ENCODE measurements at places on chromosomes 4 and X.

DNA sequence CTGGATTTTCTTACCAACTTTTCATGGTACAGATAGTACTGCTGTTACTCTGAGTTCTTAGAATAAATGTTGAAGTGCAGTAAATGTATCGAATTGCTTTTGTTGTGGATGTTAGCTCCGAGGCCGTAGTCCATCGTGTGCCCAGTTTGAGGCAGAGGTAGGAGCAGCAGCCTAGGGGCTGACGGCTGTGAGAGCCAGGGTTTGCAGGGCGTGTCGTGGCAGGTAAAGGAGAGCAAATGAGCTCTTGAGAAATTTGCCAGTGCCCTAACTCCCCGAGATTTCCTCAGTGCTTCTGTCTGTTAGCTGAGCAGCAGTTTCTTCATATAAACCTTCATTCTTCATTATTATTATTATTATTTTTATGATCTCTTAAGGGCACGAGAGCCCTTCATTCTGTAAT is 21.6 kb downstream of the PRIMPOL start:
- DNase-seq = no peak

DNA sequence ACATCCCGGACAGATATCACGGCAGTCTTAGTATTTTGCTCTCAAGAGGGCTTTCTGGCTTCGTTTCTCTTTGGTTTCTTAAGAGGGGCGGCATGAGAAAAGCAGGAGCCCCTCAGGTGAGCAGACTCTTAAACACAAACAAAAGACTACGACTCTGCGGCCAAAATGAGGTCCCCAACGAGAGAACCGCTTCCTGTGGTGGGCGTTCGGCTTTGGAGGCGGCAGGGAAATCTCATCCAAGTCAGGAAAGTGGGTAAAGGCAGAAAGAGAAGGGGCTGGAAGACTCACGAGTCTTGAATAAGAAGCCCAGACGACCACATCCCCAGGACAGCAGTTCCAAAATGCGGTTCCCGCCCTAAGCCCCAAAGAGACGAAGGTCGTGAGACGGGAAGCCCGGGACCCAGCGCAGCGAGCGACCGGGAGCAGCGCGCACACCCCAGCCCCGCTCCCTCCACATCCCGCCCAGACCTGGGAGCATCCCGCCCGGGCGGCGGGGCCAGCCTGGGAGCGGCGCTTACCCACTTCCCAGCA is 409 bp downstream of the UGDH start:
- no peak for DNase-seq

DNA sequence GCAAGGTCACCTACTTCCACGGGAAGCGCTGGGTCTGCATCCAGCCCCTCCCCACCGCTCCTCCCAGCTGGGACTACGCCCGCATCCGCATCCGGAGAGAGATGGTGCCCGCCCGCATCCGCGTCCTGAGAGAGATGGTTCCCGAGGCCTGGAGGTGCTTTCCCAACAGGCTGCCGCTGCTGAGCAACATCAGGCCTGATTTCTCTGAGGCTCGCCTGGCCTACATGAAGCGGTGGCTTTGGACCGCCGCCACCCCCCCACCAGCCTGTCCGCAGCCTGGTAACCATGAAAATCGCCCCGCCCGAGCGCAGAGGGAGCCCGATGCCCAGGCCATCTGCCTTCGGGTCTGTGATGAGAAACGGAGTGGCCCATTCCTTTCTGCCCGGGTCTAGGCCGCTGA is 18.1 kb downstream of the CLTRN start:
- DNase-seq = no peak

DNA sequence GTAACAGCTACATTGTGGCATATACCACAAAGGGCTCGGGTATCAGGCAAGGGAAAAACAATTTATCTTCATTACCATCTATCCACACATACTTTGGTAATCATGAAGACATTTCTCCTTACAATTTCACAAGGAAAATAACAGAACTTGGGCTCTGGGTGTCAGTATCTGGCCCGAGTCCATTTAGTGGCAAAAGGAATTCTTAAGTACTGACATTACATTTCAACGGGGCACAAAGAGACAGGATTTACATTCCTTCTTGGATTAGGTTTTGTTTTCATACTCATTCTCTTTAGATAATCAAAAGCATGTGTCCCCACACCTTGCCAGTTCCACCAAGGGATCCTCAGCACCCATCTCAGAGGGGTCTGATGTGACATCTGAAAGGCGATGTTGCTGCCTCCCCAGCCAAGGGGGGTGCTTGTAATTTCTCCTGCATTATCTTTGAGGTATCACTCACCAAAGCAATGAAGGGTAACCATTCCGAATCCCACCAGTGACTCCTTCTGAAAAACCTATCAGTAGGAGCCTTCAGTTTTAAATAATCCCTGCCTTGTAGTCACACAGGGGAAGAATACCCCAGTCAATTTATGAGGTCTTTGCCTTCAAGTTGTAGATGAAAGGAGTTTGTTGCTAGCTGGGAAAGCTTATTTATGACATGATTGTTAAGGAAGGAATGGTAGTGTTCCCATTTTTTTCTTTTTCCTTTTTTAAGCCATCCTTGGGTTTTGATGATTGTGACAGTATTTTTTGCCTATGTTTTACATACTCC is 118.6 kb downstream of the PALLD start:
- DNase-seq = no peak

GRCh38 chr4:143728166-143728565 is 27.7 kb upstream of the FREM3 start:
- DNase-seq = no peak

GRCh38 chrX:103734125-103734760 is 23.5 kb downstream of the TMEM31 start:
- peak; percentile 38 for DNase-seq

DNA sequence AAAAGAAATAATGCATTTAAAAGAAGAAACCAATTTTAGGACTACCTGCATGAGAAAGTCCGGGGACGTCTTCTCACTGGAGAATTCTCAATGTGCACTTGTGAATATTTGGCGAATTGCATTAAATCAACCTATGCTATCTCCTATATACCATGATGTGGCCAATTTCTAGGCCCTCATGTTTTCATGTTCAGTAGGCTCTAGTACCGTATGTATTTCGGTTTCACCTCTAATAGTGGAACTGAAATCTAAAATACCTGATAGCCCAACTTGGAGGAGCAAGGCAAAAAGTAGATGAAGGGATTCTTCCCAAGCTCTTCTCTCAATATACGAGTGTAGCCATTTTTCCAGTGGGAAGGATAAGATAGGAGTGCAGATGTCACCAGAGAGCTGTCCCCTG is 11.4 kb upstream of the FGF2 start:
- no peak for DNase-seq

- DNase-seq = no peak
These were observed 169.2 kb downstream of the AFAP1 start for GRCh38 chr4:7770224-7771050.

- DNase-seq = no peak
These were observed 312.2 kb downstream of the DCTD start for GRCh38 chr4:182604953-182605352.

- DNase-seq = no peak
These were observed 95.8 kb downstream of the SH3KBP1 start for GRCh38 chrX:19791562-19791961.

- no peak for DNase-seq
These were observed 112.5 kb upstream of the BMP3 start for GRCh38 chr4:80918004-80918403.

GRCh38 chrX:18701621-18702361 is 5.7 kb upstream of the PPEF1 start:
- no peak for DNase-seq

DNA sequence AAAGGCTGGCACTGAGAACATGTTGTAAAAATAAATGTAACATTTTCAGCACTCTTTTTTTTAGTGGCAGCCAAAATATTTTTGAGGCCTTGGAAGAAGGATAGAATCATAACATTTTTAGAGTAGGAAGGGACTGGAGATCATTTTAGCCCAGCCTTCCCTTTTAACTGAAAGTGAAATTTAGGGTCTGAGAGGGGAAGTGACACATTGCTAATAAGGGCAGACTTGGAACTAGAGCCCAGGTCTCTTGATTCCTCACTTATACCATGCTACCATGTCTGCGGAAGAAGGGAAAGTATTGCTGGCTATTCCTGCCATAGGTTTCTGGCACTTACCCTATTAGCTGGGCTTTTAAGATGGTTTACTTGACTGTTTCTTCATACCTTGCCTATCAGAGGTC is 4.8 kb downstream of the WDR44 start:
- no peak for DNase-seq

DNA sequence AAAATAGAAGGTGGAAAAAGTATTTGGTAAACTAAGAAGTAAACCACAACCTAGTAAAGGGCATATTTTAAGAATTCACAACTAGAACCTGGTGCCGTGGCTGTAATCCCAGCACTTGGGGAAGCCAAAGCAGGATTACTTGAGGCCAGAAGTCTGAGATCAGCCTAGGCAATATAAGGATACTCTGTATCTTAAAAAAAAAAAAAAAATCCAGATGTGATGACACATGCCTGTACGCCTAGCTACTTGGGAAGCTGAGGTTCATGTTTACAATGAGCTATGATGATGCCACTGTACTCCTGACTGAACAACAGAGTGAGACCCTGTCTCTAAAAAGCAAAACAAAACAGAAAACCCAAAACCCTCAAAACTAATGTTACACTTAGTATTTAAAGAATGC is 294.9 kb upstream of the ZCCHC13 start:
- no peak for DNase-seq

- no peak for DNase-seq
These were observed 50.7 kb downstream of the MXRA5 start for GRCh38 chrX:3295731-3296130.

DNA sequence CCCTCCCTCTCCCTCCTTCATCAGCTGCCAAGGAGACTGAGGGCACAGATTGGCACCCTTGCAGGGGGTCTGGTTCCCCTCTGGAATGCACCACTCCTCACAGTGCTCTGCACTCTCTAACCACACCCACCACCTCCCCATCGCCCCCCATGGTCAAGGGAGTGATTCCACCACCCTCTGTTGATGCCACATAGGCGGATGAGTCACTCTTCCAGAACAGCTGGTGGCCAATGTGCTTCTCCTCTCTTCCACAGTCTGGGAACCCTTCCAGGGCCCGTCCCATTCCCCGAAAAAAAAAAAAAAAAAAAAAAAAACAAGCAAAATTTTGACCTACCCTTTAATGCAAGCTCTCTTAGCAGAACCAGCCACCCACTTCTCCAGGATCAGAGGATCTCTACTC is 341.3 kb upstream of the KLF3 start:
- DNase-seq = no peak

DNA sequence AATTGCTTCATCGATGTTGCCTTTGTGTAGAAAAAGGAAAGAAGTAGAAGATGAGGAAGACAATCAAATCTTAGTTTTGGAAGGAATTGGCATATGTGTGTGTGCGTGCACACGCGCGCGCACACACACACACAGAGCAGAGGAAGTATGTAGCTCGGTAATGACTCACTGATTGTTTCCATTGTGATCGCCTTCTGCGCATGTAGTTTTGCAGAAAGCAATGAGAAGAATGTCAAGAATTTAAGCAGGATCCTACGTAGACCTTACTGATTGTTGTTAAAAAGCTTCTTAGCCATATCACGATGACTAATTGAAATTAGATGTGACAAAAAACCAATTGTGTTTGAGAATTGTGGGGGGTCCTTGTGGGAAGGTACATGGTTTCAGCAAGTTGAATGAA is 12.8 kb upstream of the LIMCH1 start:
- DNase-seq = no peak

DNA sequence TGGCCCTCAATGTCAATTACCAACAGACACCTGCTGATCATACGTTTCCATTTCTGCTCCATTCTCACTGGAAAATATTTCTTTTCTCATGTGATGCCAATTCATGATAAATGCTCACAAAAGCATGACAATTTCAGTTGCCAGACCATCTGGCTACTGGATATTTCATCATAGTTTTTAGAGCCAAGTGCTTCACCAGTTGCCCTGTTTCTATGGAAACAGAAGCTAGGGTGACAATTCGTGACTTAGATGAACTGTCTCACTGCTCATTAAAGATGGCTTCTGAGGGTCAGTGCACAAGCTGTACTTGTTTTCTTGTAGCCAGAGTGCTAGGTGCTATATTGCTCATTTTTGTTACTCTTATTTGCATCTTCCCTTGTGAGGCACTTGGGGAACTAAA is 184.9 kb downstream of the COMMD8 start:
- no peak for DNase-seq

- no peak for DNase-seq
These were observed 68.3 kb downstream of the EVC2 start for GRCh38 chr4:5640096-5640495.

DNA sequence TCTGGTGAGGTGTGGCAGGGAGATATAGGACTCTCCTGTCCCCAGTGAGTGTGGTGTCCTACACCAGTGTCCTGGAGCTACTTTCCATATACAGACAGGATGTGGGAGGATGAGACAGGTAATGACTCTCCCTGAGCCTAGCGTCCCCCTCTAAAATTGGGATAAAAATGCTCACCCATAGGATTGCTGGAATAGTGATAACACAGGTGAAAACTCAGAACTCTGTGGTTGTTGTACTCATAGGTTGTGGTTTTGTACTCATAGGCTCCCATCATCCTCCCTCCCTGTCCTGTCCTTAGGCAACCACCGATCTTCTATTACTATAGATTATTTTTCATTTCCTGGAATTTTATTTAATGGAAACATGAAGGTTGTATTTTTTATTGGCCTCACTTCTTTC is 60.7 kb upstream of the NXF3 start:
- DNase-seq = no peak

All from NCI-H1105 treated with DMSO at 0.1 percent for 48 hours (cell line).